ENCODE measurements at places on chromosomes 7 and 10.

DNA sequence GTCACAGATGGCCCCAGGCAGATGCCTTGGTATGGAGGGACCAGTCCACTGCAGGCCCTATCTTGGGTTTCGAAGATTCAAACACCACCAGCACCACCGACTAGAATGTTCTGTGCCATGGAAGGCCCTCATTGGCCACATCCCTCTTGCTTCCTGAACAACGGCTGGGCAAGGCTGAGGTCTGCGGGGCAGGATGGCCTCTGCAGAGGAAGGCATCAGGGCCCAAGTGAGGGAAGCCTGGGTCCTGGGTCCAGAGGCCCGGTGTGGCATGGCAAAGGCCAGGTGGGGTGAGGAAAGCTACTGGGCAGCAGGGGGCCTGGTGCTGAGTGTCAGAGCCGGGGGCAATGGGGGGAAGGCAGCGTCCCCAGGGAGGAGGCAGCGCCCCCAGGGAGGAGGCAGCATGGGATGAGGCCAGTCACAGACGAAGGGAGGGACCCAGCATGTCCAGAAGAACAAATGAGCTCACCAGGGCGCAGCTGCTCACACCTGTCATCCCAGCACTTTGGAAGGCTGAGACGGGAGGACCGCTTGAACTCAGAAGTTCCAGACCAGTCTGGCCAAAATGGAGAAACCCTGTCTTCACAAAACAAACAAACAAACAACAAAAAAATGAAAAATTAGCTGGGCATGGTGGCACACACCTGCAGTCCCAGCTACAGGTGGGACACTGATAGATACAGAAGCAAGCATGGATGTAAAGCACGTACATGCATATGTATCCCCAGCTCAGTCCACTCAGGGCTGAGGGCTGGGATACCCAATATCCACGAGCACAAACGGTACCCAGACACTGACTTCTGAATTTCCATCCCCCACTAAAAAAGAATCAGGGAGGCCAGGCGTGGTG, 64.4 kb downstream of the PROSER2 start:
- no peak for DNase-seq

DNA sequence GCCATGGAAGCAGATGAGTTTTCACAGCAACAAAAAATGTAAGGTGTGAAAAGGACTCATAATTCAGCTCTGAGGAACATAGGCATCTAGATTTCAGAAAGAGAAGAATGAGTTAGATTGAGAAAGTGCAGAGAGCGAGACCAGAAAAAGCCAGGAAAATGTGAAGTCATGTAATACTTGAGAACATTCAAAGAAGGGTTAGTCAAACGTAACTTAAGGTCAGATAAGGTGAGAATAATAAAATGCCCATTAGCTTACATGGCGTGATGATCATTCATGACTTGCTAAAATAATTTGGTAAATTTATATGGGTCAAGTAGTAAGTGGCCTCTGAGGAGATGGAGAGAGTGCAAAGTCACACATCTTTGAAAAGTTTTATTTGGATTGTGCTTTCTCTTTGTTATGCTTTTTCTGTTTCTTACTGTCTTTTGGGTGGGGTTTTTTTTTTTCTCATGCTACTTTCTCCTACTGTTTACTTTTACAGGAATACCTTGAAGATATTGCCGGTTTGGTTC, 271.8 kb upstream of the NRG3 start:
- no peak for DNase-seq

DNA sequence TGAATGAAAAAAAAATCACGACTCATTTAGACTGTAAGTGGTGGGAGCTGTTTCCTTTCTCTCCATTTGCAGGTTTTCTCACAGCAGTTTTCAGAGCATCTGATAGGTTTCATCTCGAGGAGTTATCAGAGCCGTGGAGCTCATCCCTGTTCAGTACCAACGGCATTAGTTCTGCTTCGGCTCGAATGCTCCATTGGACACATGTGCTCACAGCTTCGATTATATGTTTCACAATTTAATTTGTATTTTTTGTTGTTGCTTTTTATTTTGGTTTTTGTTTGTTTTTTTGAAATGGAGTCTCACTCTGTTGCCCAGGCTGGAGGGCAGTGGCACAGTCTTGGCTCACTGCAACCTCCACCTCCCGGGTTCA, 1.5 kb downstream of the SLC18A2 start:
- no peak for DNase-seq

- DNase-seq = no peak
Measured at GRCh38 chr10:43254881-43255633, 11.8 kb downstream of the RASGEF1A start.

DNA sequence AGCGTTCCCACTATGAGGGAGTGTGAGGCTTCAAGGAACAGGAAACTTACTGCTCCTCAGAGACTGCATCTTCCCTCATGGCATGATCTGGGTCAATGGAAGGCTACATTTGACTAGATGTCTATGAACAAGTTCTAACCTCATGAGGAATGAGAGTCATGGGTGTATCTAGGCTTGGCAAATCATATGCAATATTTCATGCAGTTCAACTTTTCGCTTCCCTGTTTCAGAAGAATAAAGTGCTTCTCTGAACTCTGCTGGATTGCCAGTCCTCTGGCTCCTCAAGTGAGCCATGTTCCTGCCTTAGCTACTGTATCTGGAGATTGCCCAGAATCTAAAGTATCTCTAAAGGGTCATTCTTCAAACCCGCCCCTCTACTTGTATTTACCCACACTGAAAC, 54.3 kb upstream of the SEMA3A start:
- DNase-seq = no peak
